Activated CD4-positive, CD25-positive, alpha-beta regulatory T cell treated with anti-CD3 and anti-CD28 coated beads, Interleukin-2, amount 50 U/mL, for 24 hours (primary cell): ENCODE measurements at places on chromosomes 7 and 10.

DNA sequence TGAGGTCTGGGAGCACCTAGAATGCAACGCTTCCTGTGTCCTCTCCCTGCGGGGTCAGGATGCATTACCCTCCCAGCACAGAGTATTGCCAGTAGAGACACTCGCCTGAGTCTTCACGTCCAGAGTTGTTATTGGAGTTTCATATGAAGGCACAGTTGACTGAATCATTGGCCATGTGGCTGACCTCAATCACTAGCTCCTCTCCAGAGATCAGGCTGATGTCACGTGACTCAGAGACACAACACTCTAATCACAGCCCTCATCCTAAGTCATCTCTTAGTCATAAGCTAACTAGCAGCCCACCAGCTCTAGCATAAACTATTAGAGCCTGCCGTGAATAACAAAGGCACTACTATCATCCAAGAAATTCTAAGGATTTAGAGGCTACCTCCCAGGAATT lies 107.8 kb downstream of the HECW1 start:
- ATAC-seq = no peak

DNA sequence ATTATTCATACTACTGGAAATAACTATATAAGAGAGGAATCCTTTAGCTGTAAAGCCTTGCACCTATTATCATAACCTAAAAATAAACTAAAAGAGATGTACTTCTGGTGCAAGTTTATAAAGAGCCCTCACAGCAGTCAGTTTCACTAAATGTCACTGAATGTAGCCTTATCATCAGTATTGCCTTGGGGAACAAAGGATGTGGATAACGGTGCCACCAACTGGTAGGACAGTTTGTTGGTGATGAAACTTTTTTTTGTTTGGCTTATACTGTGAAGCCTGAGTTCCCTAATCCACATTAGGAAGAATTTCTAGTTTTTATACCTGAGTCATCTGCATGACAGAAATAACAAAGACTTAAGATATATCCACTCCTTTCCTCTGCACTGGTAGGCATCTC lies 117.9 kb upstream of the COL1A2 start:
- no peak for ATAC-seq

DNA sequence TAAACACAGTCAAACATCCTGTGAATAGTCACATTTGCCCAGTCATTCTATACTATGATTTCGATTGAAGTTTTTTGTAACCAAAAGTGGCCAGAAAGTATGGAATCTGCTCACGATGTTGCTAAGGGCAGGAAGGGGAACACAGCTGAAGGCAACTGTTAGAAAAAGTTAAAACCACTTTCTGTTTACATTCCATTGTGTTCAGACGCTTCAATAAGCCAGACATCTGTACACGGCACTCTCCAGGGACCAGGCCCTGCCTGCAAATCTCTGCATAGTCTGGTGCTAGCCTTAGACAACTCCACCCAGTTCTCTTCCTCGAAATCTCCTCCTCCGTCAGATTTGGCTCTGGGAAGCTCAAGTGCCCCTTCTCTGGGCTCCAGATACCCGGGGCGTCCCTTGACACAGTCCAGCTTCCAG lies 17.1 kb upstream of the TMEM120A start:
- ATAC-seq = no peak

- ATAC-seq = no peak
Observed at GRCh38 chr7:44391171-44391570, 65.8 kb upstream of the CAMK2B start.
